ENCODE measurements at places on chromosomes 3 and 15. TPM values are rescaled to one million over a fixed set of nuclear protein-coding genes. Genes with fewer than 3 reads are reported as not detected.

DNA sequence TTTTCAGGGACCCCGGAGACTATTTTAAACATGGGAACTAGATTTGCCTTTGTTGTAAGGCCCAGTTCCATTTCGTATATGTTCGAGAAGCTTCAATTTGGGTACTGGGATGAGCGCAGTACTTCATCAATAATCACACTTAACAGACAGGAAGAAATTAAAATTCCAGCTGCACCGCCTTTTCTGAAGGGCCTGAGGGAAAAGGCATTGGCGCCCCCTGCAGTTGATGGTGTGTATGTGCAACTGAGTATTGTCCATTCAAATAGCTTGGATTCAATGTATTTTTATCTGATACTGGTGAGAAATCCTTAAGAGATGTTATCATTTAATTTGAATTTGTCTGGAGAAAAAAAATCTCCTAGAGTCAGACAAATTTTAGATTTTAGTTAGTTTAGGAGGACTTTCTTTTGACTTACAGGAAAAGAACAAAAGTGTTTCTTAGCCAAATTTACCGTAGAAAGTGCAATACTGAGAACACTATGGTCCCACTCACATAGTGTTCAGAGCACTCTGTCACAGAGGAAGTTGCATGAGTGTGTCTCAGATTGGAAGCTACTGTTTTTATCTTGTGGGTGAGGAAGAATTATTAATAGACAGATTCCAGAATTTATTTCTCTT, 5.4 kb upstream of the ALDH1A2 start:
- DNase-seq: peak; percentile 79

DNA sequence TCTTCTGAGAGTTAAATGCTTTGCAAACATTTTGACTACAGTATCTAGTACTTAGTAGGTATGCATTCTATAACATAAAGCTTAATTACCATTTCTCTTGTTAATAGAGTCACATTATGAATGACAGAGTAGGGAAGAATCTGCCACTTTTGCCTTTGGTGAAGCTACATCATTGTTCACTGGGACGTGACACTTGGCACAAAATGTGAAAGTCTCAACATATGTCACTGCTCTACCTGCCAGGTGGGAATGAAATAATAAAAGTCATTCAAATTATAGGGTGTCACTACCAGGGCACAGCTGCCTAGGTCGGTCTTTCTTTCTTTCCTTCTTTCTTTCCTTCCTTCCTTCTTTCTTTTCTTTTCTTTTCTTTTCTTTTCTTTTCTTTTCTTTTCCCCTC, 17.6 kb downstream of the GPR87 start:
- DNase-seq: no peak

GRCh38 chr3:100053951-100054620, 60.2 kb downstream of the FILIP1L start:
- no peak for DNase-seq

ANKRD63 gene
- not detected for total RNA-seq

DNA sequence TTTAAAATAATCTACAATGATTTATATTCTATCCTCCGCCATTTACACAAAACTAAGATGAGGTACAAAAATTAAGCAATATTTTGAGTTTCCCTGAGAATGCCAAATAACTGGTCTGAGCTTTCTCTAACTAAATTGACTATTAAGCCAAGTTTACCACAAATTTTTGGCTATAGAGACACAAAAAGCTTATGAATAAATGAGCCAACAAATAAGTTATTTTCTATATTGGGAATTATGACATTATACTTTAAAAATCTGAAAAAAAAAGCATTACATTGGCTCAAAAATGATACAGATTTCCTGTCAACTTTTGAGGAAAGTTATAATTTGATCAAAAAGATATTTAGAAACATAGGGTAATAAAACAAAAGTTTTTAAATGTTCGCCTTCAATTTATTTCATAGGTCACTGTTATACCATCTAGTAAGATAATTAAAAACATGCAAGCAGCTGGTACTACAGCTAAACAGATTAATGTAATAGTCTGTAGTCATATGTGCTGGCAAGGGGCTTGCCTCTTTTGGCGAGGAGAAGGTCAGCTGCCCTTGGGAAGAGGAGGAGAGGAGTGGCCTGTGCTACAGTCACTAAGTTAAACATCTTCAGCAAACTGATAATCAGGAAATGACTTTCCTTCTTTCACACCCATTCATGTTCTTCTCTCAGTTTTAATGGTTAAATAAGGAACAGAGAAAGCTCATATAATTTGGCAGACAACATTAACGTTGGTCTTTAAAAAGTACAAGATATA, 318.5 kb downstream of the TBC1D5 start:
- DNase-seq: no peak

DNA sequence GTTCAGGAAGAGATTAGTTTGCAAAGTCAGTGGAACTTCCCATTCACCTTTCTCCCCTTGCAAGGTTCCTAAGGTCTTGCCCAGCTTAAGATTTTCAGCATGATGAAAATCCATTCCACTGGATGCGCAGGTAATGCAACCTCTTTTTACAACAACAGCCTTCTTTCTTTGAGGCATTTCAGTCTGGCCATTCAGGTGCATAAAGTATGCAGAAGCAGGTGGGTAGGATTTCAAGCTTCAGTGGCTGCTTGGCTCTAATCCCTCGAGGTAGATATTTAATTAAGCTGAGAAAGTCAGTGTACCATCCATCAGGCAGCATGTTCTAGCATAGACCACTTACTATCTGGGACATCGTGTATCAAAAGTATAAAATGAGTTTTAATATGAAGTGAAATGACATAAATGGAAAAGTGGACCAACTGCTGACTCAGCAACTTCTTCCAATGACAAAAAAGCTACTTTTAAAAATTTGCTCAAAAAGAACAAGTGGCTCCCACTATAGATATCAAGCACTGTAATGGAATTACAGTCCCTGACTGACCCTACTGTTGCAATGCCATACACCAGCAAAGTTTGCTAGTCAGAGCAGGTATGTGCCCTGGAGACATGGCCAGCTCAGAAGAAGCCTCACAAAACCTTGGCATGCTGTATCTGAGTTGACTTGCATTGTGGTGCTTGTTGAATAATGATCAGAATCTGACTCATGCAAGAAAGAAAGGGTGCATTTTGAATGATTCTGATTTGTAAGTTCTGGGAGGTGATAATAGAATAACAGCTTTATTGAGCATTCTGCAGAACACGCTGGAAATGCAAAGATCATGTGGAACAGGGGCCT, 459.9 kb upstream of the MCTP2 start:
- DNase-seq: peak; percentile 73

DNA sequence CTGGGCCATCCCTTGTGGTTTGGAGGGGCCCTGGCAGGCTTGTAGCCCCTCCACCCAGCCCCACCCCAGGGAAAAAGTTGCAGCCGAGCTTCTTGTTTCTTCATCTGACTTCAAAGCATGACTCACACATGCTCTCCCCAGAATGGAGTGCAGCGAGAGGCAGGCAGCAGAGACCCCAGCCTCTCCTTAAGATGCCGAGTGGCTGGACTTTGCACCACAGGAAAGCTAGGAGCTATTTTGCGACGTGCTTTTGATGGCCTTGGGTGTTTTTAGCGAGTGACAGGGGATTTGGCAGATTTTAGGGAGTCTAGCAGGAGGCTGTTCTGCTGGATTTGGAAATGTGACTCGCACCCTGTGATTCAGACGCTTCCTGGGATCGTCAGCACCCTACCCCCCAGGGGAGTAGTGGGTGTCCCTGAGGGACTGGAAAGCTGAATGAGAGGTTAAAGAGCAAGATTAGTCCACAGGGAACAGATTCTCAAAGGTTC, 14.2 kb downstream of the BAHD1 start:
- peak; percentile 78 for DNase-seq

DNA sequence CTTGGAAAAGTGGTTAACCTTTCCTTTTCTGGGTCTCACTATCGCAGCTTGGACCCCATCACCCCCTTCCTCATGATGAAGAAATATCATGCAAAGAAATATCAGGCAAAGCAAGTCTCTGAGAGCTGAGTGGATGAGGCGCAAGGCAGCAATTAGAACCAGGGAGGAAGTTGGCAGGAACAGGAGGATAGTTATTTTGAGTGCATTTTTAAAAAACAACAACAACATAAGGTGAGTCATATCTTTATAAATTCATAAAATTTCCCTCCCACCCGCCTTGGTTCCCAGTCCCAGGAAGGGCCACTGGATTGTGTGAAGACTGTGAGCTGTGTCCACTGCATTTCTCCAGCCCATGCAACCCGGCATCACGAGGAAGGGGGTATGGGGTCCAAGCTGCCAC, 316.9 kb upstream of the TLE3 start:
- peak; percentile 13 for DNase-seq

GRCh38 chr3:51970606-51971300, 3.1 kb downstream of the ABHD14B start:
- DNase-seq: no peak

- no peak for DNase-seq
Observed at GRCh38 chr3:149587383-149587782, 70.4 kb downstream of the WWTR1 start.

Measured in MCF 10A (cell line).